ENCODE measurements at places on chromosomes 2 and 18.

GRCh38 chr2:234951664-234952269 lies at the start of gene SH3BP4:
Gene SH3BP4, plus strand, starts transcription at chr2:234952017. Its CDS starts 82,986 bp downstream, at chr2:235035003.
- DNase-seq = no peak

- no peak for DNase-seq
These were observed 896 bp upstream of the AFF3 start for GRCh38 chr2:100143286-100143685.

GRCh38 chr2:231425811-231426703 lies 30.5 kb downstream of the B3GNT7 start:
- no peak for DNase-seq

GRCh38 chr2:6946722-6947121 lies 29.5 kb downstream of the RNF144A start:
- DNase-seq = no peak

Data from effector CD8-positive, alpha-beta T cell (primary cell).